ENCODE measurements at places on chromosomes 12 and 14.
A peak's percentile ranks its signal among the peaks of the same experiment; 100 is the strongest.

DNA sequence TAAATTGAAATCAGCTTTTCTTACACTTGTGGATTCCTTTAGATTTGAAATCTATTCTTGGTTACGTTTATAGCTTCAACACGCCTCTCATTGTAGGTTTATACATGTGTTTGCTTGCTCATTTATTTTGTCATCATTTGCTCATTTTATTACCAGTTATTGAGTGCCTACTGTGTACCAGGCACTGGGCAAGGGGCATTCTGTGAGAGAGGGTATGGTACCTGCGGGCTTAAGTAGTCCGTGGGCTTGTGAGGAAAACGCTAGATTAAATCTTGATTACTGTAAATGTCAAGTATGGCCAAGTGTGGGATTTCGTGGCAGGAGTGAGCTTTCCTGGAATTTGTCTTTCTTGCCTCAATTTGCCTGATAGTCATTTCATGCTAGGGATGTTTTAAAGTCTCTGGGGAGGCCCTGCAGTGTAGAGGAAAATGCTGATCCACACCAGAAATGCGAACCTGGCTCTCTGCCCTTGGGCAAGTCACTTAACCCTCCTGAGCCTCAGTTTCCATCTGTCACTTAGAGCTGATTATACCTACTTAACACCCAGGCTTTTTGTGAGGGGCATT lies 92.7 kb downstream of the CACNA1C start:
- DNase-seq, result no peak

- peak; percentile 96 for DNase-seq
Measured at GRCh38 chr12:56315622-56316473, at the start of gene CNPY2. CNPY2 (minus strand) TSS chr12:56315988; CDS start chr12:56315217, 771 bp downstream.

DNA sequence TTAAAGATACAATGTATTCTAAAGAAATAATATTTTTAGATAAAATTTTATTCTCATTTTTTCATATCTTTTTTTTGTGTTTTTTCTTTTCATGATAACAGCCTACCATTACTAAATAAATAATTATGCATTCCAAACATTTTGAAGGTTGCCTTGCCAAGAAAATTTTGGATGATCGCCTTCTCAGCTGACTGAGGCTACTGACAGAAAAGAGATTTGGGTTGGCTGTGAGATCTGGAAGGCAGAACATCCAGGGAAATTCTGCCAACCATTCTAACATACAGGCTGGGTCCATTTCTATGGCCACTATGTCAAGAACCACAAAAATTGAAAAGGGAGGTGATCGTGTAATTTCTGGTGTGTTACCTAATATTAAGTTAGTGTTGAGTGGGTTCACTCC lies 48.1 kb downstream of the GALNT8 start:
- DNase-seq, result no peak

DNA sequence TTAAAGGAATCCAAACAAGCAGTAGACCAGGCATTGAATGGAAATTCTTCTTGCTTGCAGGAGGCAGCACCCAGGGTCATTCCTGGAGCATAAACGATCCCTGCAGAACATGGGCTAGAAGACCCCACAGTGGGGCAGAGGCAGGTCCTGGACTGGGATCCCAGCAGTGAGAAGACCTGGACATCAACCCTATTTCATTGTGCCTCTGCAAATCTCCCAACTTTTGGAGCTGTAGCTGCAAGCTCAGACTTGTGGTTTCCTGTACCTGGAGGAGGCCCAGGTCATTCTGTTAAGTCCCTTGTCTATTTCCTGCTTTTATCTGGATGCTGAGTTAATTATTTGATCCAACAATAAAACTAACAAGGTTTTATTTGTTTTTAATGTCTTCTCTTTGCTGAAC lies 61.7 kb downstream of the CALM1 start:
- no peak for DNase-seq

GRCh38 chr12:121296618-121297434 lies at the start of gene CAMKK2:
CAMKK2 (minus strand) TSS chr12:121296709; CDS start chr12:121274526, 22,183 bp downstream.
- peak; percentile 90 for DNase-seq

DNA sequence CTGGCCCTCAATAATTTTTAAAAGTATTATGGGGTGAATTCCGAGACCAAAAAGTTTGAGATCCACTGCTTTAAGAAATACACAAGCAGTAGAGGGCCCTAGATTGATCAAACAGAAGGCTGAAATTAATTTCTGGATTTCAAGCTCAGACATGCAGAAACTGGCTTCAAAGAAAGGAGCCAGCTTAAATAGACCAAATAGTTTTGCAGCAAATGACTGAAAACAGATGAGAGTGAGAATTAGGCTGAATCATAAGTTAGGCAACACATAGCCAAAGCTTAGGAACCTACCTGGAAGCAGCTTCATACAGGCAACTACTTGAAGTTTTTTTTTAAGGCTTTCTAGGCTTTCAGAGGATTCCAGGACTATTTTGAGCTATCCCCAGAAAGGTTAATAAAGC lies 12.4 kb downstream of the ATF7 start:
- no peak for DNase-seq

- no peak for DNase-seq
Measured at GRCh38 chr12:2640281-2640680, 154.5 kb upstream of the FKBP4 start.

DNA sequence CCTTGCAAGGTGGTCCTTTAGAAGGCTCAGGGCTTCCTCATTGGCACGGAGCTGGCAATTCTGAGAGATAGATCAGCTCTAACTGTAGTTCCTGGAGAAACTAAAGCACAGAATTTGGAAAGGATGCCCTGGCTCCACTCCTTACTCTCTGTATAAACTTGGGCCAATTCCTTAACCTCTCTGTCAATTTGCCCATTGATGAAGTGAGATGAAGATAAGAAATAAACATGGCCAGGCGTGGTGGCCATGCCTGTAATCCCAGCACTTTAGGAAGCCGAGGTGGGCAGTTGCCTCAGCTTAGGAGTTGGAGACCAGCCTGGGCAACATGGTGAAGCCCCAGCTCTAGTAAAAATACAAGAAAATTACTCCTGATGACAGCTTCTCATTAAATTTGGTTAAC lies 34.0 kb upstream of the COX6A1 start:
- no peak for DNase-seq

DNA sequence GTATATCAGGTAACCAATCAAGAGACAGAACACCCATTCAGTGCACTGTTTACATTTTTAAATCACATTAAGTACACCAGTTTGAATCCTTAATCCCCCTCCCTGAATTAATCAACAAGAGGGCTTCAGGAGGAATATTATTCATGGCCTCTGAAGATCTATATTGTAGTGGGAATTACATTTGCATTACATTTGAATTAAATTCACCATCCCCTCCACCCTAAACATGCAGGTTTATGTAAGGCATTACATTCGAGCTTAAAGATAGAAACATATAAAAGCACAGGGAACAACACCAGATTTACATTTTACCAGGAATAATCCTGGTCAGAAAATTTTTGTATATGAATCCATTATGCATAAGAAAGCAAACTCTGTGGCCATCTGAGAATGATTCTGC lies 197.8 kb upstream of the KITLG start:
- no peak for DNase-seq

- no peak for DNase-seq
Measured at GRCh38 chr12:27261866-27262265, 17.8 kb downstream of the STK38L start.

GRCh38 chr12:29561664-29562071 lies 64.2 kb upstream of the OVCH1 start:
- no peak for DNase-seq

- no peak for DNase-seq
Measured at GRCh38 chr12:106764738-106765137, 9.7 kb upstream of the RIC8B start.

- DNase-seq, result no peak
Measured at GRCh38 chr12:77469578-77470333, 360.9 kb upstream of the NAV3 start.

DNA sequence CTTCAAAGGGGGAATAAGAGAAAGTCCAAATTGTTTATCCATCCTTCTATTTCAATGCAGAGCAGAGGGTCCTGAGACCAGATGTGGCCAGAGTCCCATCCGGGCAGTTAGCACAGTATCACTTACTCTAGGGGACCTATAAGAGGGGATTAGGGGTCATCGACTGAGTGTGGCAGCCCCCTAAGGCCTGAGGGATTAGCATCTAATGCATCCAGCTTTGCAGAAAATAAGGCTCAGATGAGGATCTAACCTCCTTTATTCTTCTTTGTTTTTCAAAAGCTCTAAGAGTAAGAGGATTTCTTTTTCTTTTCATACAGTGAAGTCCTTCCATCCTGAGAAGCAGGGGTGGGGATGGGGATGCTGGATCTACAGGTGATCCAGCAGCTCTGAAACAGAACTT lies 43.5 kb downstream of the NEUROD4 start:
- DNase-seq, result no peak

GRCh38 chr14:75363130-75363529 lies 64.7 kb upstream of the JDP2 start:
- DNase-seq, result no peak

GRCh38 chr14:60651086-60651795 lies 2.0 kb upstream of the SIX1 start:
- no peak for DNase-seq

DNA sequence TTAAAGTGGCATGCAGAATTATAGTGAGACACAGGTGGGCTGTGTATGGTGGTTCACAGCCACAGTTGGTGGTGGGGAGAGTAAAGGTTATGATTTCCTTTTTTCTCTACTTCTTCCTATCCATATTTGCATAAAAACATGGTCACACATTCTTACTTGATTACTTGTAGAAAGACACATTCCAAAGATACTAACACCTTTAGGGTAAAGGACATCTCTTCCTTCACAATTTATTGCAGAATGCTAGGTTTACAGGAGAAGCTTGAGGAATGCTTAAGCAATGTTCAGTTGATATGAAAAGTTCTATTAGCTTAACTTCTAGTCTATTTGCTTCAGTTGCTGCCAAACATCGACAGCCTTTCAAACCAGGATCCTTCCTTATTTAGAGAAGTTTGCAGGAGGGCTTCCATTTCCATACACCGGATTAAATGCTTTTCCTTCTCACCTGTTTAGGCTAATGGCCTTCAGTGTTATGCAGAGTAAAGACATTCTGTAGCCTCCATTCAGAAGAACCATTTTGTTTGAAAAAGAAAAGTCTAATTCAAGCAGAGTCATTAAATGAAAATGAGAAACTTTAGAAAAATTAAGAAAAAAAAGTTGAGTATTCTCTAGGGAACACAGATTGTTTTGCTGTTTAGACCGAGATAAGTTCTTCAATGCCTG lies 2.6 kb upstream of the PHC1 start:
- no peak for DNase-seq
